ENCODE measurements at places on chromosomes 2 and 18.

DNA sequence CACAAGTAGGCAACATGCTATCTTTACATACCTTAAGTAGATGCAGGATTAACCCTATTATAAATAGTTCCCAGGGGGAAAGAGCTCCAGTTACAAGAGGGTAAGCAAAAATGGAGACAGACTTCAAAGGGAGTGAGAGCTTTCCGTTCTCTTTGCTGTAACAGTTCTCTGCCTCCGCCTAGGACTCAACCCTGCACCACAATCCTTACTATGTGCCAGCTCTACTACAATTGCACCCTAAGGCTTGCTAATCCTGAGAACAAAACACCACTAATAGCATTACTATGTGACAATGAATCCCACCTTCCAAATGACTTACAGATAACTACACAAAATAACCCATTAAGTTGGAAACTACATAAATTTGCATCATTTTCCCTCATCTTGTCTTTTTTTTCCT, 7.7 kb downstream of the ZBTB14 start:
- DNase-seq, result no peak

DNA sequence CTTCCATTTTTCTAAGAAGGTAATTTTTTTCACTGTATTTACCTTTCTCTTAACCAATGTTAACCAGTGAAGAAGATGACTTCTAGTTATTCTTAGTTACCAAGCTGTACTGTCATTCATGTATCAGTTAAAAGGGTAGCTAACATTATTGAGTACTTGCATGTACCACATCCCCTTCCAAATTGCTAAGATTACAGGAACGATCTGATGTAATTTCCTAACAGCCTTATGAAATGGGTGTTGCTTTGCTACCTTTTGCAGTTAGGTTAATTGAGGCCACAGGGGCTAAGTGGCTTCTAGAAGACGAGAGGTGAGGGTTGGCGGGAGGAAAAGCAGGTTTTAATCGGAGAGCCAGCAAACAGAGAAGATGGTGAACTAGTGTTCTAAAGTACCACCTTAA, 1.8 kb upstream of the SULT6B1 start:
- no peak for DNase-seq

DNA sequence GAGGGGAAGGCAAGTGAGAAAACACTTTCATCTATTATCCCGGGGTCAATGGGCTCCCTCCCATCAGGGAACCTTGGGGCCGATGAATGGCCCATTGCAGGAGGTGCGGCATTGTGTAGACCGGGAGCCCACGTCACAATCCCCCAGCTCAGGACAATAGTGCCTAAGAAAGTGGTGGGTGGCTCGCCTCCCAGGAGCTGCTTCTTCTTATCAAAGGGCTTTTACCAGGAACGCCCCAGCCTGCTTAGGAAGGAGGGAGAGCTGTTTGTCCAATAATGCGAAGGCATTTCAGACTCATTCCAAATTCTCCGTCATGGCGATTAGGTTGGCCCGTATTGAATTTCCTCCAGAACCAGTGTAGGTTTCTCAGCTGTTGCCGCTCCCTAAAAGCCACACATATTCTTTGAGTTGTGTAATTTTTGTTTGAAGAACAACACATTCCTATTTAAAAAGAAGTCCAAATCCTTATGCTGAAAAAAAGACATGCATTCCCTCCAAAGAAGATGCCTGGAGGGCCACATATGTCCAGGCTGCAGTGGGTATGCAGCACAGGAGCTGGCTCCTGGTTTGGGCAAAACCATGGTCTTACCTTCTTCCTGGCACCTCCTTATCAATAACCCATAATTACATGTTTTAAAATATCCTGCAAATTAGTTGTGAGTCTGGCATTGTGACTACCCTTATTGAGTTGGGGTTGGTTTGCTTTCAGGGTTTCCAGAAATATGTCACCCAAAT, 264.7 kb downstream of the MYCN start:
- no peak for DNase-seq

GRCh38 chr2:71500426-71501079, 47.2 kb downstream of the DYSF start:
- DNase-seq, result no peak

DNA sequence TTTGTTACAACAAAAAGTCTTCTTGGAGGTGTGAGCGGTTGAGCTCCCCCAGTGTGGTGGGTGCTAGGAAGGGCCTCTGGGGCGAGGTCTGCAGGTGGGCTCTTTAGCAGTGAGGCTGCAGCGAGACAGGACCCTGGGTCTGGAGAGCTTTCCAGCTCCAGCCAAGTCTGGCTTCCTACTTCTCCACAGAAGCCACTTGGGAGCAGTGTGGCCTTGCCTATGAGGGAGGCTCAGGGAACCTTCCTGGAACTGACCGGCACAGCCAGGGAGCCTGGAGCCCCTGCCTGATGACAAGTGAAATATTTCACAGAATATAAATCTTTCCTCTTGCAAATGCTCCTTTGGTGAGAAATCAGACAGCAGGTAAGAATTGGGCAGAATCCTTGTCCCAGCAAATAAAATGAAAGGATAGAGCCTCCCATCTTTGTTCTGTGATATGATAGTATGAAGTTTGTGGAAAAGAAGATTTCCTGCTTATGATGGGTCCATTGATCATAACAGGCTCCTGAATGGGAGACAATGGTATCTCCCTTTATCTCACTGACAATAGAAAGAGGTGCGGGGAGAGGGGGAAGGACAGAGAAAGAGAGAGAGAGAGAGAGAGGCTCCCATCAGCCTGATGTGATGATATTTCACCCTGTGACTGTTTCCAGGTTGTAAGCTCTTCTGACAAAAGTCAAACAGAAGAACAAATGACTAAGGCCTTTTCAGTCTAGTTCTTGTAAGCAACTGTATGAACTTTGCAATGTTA, 289.8 kb upstream of the SPRED2 start:
- DNase-seq, result no peak

- peak; percentile 81 for DNase-seq
Measured at GRCh38 chr2:102967451-102967850, 205.6 kb downstream of the TMEM182 start.

DNA sequence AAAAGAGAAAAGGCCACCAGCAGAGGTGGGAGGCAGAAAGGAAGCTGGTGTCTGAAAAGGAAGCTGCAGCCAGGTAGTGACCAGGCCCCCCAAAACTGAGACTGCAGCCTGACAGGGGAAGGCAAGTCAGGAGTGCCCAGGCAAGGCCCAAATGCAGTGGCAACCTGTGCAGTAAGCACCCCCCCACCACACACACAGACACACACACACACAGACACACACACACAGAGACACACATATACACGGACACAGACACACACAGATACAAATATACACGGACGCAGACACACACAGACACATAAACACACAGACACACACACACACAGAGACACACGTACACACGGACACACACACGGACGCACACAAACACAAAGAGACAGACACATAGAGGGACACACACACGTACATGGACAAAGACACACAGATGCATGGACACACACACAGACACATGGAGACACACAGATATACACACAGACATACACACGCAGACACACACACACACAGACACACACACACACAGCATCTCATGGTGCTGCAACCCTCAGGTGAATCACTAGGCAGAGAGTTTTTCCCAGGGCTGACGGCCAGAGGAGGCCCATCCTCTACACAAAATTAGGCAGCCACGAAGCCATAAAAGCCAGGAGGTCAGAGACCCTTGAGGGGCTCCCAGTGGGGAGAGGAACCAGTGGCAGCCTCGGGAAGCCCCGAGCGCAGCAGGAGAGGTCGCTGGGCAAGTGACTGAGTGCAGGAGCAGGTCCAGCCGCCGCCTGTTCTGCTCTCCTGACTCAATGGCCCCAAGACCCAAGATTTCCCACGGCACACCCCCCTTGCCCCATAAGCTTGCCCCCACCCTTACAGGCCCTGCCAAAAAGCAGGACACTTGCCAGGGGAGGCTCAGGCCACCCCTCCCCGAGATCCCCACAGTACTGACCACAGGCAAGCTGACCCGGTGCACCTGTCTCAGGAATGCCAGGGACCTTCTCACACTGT, 6.3 kb downstream of the SDC1 start:
- DNase-seq, result no peak

GRCh38 chr2:62919041-62919440, 131.6 kb upstream of the OTX1 start:
- no peak for DNase-seq

DNA sequence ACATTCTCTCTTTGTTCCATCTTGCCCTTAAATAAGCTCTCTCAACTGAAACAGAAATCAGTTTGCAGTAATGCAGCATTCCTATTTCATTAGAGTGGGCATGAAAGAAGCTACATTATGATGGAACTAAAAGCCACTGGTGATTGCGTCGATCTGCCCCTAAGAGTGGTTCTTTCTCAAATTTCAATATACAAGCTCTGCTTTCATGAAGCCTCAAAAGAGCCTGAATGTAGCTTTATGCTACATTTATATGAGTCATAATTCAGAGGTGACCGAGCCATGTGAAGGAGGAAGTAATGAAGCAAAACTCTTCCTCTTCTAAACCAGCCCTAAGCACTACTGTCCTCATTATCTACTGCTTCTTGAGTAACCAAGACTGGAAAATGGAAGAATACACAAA, 64.8 kb upstream of the CYTIP start:
- DNase-seq, result no peak
